ENCODE measurements at places on chromosomes 6 and 20. TPM values are rescaled to one million over a fixed set of nuclear protein-coding genes. Genes with fewer than 3 reads are reported as not detected.

TRIM10 gene
- 1.1 TPM for polyA plus RNA-seq

PRDM13 gene
- polyA plus RNA-seq: not detected

CASS4 gene
- 0.50 TPM for polyA plus RNA-seq

ISM1 gene
- 0.76 TPM for polyA plus RNA-seq
